Activated CD4-positive, CD25-positive, alpha-beta regulatory T cell treated with anti-CD3 and anti-CD28 coated beads, Interleukin-2, amount 50 U/mL, for 72 hours (primary cell): ENCODE measurements at places on chromosomes 1 and 21.

- DNase-seq = no peak
Measured at GRCh38 chr1:240338837-240339236, 247.2 kb downstream of the FMN2 start.

DNA sequence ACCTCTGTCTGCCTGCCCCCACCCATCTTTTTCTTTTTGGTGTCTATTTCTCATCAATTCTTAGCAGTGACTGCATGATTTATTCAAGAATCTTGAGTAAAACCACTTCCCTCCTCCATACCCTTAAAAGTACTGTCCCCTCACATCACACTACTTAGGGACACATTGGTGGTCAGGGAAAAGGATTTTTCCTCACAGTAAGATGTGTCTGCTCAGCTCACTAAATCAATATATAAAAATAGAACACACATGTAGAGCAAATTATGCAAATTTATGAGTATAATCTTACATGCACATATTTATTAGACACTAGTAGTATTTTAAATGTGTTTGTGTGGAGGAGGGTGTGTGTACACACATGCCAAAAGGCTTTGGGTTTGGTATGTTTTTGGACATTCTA, 202.0 kb downstream of the PBX1 start:
- no peak for DNase-seq

DNA sequence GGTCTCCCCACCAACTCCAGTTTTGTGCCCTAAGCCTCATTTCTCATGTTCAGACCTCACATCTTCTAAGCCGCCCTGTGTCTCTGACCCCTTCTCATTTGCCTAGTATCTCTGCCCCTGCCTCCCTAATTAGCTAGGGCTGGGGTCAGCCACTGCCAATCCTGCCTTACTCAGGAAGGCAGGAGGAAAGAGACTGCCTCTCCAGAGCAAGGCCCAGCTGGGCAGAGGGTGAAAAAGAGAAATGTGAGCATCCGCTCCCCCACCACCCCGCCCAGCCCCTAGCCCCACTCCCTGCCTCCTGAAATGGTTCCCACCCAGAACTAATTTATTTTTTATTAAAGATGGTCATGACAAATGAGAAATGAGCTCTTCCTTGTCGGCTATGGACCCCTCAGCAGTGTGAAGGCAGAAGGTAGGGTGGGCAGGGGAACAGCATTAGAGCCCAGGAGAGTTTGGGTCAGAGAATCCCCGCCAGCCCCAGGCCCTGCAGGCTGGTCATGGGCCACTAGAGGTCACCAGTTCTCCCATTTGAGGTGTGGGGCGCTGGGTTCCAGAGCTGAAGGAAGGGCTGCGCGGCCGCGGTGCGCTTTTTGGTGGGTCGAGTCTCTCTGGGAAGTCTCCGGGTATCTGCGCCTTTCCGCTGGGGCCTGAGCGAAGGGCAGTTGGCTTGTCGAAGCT, 11.5 kb downstream of the ADAMTSL4 start:
- peak; percentile 85 for DNase-seq

GRCh38 chr1:224545571-224545970, 70.5 kb upstream of the CNIH3 start:
- no peak for DNase-seq

GRCh38 chr1:54490361-54491248, 57.4 kb upstream of the ACOT11 start:
- no peak for DNase-seq

DNA sequence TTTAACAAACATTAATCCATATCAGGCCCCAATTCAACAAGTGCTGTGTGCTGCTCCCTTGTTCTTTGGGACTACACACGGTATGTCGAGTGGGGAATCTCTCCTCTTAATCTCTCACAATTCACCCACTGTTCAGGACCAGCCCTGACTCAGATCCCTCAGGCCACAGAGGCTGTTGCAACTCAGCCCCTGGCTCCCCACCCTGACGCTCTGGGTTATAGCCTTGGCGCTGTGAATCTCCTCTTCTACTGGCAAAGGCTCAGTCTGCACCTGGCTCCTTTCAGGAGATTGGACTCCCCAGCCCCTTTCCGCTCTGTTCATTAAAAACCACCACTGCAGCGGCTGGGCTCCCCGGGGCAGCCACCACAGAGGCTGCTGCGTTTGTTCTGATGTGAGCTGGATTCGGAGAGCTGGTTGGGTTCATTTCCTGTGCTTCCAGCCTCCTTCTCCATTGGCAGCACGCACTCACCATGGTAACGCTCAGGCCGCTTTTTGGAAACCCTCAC, 13.0 kb downstream of the CAPN8 start:
- DNase-seq = no peak

DNA sequence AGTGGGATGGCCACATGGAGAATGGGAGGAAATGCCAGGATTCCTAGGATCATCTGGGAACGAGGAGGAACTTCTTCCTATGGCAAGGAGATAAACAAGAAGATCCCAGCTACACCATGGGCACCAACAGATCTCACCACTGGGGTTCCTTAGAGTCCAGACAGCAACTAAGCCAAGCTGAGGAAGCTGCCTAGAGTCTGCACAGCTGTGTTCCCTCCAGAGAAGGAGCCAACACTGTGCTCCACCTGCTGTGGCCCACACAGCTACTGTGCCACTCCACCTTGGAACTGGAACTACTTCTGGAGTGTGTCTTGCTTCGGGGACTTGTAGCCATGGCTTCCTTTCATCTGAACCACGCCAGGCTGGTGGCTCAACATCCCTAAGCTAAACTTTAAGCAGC, 6.0 kb downstream of the IFNAR1 start:
- DNase-seq = no peak

DNA sequence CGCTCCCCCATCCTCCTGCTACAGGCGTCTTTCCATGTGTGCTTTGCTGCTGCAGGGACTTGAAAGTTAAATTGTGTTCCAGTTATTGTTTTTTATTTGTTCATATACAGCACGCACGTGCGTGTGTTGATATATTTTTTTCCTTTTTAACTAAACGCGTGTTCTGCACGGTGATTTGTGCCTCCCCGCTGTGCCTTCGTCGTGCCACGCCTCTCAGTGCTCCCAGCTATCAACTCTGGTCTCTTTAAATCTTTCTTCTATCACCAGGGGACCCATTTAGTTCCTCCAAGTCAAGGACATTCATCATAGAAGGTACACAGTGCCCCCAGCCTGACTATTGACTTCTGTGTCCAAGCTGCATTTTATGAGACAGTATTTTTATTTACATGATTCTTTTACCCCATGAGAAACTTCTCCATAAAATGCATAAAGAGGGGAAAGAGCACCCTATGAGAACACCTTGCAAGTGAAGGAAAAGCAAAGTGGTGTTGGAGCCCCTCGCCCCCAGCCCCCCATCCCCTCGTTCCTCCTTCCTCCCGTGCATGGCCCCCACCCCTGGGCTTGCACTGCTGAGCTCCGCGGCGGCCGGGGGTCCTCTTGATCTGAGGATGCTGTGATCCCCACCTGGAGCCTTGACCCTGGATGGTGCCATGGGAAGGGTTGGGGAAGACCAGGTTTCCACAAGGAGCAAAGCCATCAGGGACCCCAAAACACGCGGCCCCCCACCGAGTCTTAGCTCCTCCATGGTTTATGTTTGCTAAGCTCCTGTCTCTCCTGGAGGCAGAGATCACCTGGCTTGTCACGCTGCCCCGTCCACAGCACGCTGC, 45.5 kb downstream of the KCNAB2 start:
- DNase-seq = no peak

DNA sequence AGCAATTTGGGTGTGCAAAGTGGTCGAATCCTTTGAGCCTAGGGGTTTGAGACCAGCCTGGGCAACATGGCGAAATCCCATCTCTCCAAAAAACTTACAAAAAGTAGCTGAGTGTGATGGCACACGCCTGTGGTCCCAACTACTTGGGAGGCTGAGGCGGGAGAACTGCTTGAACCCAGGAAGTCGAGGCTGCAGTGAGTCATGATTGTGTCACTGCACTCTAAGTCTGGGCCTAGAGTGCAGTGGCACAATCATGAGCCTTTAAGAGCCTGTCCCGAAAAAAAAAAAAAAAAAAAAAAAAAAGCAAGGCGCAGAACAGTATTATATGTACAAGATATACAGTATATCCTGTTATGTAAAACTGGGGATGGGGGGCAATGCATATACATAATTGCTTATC, 25.1 kb upstream of the HTR1D start:
- no peak for DNase-seq

DNA sequence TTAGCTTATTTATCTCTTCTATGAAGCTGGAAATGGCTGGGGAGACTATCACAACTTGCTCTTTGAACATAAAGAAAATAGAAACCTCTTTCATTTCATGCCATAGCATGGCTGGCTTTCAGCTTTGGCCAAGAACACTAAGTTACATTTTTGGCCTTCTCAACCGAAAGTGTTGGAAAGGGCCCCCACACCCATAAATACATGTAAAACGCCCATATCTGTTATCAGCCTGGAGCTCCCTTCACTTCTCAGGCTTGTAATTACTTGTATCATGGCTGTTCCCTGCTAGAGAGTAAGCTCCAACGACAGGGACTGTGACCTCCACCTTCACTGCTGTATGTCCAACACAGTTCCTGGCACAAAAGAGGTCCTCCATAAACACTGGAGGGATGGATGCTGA, 12.7 kb upstream of the EIF4G3 start:
- DNase-seq = no peak

- DNase-seq = no peak
Measured at GRCh38 chr1:174480324-174480723, 32.6 kb downstream of the GPR52 start.
